HuH-7.5 (cell line): ENCODE measurements at places on chromosomes 2 and 18.

- DNase-seq: no peak
Measured at GRCh38 chr18:9849407-9850283, 36.1 kb upstream of the TXNDC2 start.

- DNase-seq: no peak
Measured at GRCh38 chr2:54310311-54310710, 54.3 kb upstream of the TSPYL6 start.

GRCh38 chr2:33526132-33526531 is 49.7 kb downstream of the RASGRP3 start:
- DNase-seq: no peak

DNA sequence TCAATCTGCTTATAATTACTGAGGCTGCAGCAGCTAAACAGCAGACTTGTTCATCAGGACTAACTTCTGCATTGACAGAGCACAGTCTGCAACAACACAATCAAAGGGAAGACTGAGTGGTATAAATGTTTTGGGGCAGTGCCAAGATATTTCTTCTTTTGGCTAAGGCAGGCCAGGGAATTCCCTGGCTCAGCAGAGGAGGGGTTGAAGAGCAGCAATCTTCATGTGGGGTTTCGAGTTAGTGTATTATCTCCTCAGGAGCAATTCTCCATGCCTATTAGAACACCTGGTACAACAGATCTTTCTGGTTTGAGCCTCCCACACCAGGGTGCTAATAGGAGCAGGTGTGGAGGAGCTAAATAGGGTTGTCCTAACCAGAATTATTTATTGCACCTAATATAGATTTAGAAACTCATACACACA is 103.0 kb upstream of the STK17B start:
- DNase-seq: no peak

DNA sequence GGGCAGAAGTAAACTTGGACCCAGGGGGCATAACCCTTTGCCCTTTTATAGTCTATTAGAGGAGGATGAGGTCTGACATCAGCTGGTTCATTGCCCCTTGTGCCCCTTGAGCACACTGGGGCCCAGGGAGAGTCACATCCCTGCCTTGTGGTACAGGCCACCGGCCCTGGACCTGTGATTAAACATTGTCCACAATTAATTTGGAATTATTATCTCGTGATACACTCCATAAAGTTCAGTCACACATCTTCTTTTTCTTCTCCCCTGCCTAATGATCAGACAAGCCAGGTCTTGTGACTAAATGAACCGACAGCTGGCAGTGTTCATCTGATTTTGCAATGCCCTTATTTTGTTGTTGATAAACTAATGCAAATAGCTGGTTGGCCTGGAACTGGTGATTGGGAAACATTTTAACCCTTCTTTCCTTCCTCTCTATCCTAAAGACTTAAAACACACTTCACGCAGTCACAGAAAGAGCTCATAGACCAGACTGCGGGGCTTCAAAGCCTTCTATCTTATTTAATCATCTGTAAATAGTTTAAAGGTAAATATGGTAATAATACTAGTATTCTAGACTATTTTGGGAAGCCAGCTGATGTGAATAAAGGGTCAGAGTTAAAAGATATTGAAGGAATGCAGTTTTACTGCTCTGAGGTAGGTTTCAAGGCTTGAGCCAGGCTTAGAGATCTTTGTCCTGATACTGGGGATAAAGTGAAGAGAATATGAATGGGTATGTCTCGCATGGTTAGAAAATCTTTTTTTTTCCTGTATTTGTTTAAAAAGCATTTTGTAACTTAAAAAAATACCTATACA is 13.4 kb downstream of the IL1R1 start:
- peak; percentile 37 for DNase-seq
